Panc1 (cell line): ENCODE measurements at places on chromosomes 3 and 15.

DNA sequence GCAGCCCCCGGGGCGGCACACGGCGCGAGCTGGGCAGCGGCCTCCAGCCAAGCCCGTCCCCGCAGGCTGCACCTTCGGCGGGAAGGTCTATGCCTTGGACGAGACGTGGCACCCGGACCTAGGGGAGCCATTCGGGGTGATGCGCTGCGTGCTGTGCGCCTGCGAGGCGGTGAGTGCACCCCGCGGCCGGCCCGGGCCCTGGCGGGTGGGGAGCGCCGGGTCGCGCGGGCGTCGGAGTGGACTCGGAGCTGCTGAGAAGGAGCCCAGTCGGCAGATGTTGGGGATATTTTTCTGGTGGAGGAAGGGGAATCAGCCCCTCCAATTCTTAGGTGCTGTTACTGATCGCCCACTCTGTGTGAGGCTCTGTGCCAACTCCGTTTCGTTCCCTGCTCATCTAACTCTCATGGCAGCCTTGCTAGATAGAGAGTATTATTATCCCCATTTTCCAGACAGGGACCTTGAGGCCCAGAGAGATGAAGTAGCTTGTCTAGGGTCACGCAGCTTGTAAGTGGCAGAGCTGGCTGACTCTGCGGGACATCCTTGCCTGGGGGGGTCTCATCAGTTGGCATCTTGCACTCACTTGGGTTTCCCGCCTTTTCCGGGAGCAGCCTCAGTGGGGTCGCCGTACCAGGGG lies 890 bp downstream of the CHRD start:
- DNase-seq, result no peak

GRCh38 chr3:16484216-16484615 lies 29.3 kb downstream of the RFTN1 start:
- DNase-seq, result no peak

- DNase-seq, result no peak
Measured at GRCh38 chr3:15050405-15051092, 14.6 kb downstream of the MRPS25 start.

- no peak for DNase-seq
Measured at GRCh38 chr15:42736178-42736792, 643 bp downstream of the CDAN1 start.

GRCh38 chr3:169512991-169513390 lies 150.5 kb downstream of the MECOM start:
- DNase-seq, result no peak

- DNase-seq, result no peak
Measured at GRCh38 chr3:196688349-196688748, 23.7 kb downstream of the CEP19 start.

DNA sequence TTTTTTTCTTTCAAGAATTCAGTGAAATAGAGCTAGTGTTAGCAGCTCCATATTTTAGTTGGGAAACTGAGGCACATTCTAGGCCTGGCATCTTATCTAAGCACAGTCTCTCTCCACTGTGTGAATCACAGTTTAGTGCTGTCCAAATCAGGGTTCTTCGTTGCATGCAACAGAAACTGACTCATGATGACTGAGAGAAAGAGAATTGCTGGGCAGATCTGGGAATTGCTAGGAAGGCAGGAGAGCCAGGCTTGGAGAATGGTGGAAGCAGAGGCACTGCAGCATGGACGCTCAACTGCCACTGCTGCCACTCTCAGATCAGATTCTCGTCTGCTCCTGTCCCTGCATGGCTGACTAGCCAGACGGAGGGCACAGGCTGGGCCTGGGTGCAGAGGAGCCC lies 40.7 kb upstream of the CHST2 start:
- DNase-seq, result no peak

DNA sequence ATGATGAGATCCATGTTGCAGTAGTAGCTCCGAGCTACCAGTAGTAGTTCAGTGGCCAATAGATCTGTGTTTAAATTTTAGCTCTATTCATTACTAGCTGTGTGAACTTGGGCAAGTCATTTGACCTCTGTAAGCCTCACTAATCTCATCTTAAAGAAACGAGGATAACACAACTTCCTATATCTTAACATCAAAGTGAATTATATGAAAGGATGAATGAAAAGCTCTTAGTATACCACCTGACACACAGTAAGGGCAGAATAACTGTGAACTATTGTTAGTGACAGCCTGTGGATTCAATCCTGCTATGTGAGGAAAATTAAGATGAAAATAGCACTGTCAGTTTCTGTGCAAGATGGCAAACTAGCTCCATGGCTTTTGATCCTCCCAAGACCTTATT lies 114.5 kb upstream of the PHLDB2 start:
- DNase-seq, result no peak

GRCh38 chr3:43296565-43296964 lies 10.2 kb downstream of the SNRK start:
- DNase-seq, result no peak

- no peak for DNase-seq
Measured at GRCh38 chr3:31079689-31080088, 185.2 kb upstream of the GADL1 start.

- no peak for DNase-seq
Measured at GRCh38 chr3:50333744-50334328, 5.8 kb upstream of the TUSC2 start.

DNA sequence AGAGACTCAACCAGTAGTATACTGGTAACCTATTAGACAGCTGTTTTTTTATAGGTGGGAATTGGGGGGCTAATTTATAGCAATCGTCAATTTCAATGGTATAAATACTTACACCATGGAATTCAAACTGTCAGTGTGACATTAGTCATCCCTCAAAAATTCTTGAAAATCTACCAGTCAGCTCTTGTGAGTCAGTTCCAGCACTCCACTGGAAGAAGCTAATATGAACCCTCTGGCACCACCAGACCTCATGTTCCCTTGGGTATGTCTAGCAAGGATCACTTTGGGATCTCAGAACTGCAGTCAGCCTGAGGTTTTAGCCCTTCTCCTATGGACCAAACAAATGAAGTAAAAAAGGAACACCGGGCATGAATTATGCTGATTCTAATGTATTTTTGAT lies 11.8 kb upstream of the UACA start:
- DNase-seq, result no peak

DNA sequence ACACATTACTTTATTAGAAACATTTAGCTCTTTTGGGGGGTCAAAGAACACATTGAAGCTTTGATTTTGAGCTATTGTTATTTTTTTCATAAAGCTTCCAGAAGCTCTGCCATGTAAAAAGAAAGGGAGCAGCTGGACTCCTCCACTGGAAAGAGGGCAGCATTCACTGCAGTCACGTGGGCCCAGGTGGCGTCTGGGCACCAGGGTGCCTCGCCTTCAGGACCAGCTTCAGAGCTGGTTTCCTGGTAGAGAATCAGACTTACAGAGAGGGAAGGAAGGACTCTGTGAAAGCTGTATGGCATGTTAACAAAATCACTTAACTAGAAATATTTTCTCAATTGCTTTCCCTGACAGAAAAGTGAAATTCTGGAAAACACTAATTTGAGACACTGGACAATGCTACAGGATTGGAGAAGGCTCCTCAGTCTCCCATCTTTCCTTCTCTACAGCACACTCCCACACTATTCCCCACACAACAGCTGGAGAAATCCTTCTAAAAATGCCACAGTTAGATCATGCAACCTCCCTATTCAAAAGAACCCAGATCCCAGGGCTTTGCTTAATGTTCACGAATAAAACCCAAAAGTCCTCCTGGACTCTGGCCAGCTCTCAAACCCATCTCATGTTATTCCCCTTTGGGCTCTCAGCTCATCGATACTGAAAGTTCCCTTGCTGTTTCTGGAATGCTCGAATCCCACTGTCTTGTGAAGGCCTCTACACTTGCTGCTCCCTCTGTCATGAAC lies 83.2 kb downstream of the NFKBIZ start:
- DNase-seq, result no peak

- no peak for DNase-seq
Measured at GRCh38 chr3:171458864-171459136, 1.4 kb downstream of the TNIK start.

DNA sequence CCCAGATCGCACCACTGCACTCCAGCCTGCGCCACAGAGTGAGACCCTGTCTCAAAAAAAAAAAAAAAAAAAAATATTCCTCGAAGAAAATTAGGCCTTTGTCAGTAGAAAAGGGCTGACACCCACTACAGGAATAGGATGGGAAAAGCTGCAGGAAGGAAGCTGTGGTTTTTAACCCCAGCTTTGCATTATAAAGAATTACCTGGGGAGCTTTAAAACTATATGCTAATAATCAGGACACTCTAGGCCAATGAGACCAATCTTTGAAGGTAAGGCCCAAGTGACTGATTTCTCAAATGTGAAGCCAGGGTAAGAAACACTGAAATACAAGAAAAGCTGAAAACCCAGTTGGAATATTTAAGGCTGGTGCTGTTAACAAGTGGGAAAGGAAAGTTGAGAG lies 74.3 kb downstream of the RBPMS2 start:
- no peak for DNase-seq

DNA sequence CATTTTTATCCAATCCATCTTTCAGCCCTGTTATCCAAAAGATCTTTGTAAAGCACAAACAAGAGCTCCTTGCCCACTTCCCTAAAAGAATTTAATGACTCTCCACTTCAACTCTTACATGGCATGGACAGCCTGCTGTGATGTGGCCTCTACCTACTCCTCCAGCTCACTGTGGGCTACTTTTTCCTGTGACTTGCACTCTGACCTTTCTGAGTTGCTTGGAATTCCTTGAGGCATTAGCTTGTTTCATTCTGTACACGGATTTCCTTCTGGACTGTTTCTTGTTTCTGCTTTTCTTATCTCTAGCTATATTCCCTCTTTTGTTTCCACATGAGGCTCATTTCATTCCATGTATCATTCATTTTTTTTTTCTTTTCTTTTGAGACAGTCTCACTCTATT lies 15.2 kb downstream of the QTRT2 start:
- DNase-seq, result no peak

GRCh38 chr3:195411836-195412235 lies 31.0 kb downstream of the ACAP2 start:
- no peak for DNase-seq

- DNase-seq, result no peak
Measured at GRCh38 chr15:74470631-74471395, 9.9 kb upstream of the UBL7 start.

DNA sequence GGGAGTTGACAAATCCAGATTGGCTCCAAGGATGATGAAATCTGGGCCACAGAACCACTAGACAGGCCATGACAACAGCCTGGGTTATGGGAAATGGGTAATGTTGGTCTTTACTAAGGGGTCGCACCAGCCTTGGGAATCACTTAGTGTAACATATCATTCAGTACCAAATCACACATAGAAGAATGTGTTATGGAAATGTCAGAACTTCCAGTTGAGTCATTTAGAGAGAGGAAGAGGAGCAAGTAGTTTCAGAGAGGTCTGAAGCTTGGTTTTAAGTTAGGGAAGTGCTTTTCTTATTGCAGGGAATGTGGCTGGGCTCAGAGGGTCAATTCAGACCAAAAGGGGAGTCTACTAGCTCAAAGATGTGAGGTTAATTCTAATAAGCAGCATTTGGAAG lies 241.6 kb upstream of the ZPLD1 start:
- no peak for DNase-seq

DNA sequence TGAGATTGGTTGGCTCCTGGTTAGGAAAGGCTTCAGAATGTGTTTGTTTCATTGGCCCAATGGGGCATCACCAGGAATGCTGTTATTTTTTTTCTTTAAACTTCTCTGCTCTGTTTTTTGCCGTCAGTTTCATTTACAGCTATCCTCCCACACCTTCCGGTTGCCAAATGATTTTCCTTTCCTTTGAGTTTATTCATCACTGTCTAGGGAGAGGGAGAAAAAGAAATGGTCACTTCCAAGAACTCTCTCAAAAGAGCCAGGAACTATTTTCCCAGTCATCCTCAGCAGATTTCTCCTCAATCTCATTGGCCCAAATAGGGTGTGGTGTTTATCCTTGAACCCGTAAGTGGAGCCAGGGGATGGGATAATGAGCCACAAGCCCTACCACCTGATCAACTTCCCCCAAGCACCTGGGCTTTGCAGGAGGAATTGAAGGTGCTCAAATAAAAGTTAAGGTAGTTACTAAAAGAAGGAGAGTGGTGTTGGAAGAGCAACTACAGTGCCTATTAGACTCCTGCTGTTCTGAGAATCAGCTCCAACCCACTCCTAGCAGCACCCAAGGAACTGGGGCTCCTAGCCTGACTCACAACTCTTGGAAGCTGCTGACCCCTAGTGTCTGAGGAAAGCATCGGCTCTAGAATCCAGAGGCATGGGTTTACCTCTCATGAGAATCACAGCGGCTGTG lies 183.8 kb upstream of the IL12A start:
- DNase-seq, result peak; percentile 73

- DNase-seq, result no peak
Measured at GRCh38 chr3:172676196-172676922, 34.5 kb downstream of the NCEH1 start.

- DNase-seq, result no peak
Measured at GRCh38 chr3:143002083-143002712, 828 bp downstream of the U2SURP start.

- no peak for DNase-seq
Measured at GRCh38 chr15:36886701-36887100, 213.6 kb downstream of the MEIS2 start.
